ENCODE measurements at places on chromosomes 16 and 17. TPM values are rescaled to one million over a fixed set of nuclear protein-coding genes. Genes with fewer than 3 reads are reported as not detected.

- no peak for DNase-seq
- H3K27ac ChIP-seq, result no peak overlapping the region
- peaks cover 6% of the 10 kb centered on the region for H3K4me1 ChIP-seq
- H3K4me3 ChIP-seq, result peak overlapping the region; percentile 8
- H3K36me3 ChIP-seq, result no peaks in the 10 kb centered on the region
These were observed 31.5 kb upstream of the FBXW10B start for GRCh38 chr17:15650741-15651582.

GRCh38 chr17:72931163-72931562 is 161.3 kb downstream of the SLC39A11 start:
- no peak overlapping the region for H3K4me3 ChIP-seq
- H3K27ac ChIP-seq, result no peak overlapping the region
- no peaks in the 10 kb centered on the region for H3K4me1 ChIP-seq

- H3K27me3 ChIP-seq, result no peaks in the 10 kb centered on the region
- no peaks in the 10 kb centered on the region for H3K36me3 ChIP-seq
- H3K4me1 ChIP-seq, result peaks cover 13% of the 10 kb centered on the region
- DNase-seq, result no peak
- no peak overlapping the region for H3K4me3 ChIP-seq
These were observed 242.6 kb downstream of the XYLT1 start for GRCh38 chr16:17228048-17228707.

GRCh38 chr17:6303664-6304063 is 131.3 kb downstream of the AIPL1 start:
- H3K27me3 ChIP-seq, result no peaks in the 10 kb centered on the region
- no peaks in the 10 kb centered on the region for H3K36me3 ChIP-seq
- no peak overlapping the region for H3K4me3 ChIP-seq
- no peak overlapping the region for H3K27ac ChIP-seq

GRCh38 chr17:76173474-76173873 is 32.4 kb upstream of the FOXJ1 start:
- H3K4me3 ChIP-seq, result no peak overlapping the region
- H3K27me3 ChIP-seq, result no peaks in the 10 kb centered on the region
- DNase-seq, result no peak
- no peak overlapping the region for H3K27ac ChIP-seq
- H3K4me1 ChIP-seq, result no peaks in the 10 kb centered on the region

- no peaks in the 10 kb centered on the region for H3K27me3 ChIP-seq
- H3K27ac ChIP-seq, result no peak overlapping the region
- no peaks in the 10 kb centered on the region for H3K4me1 ChIP-seq
- peaks cover 70% of the 10 kb centered on the region for H3K36me3 ChIP-seq
These were observed 39.3 kb upstream of the CLEC18B start for GRCh38 chr16:74460542-74460941.

- H3K27me3 ChIP-seq, result no peaks in the 10 kb centered on the region
- no peaks in the 10 kb centered on the region for H3K4me1 ChIP-seq
- H3K4me3 ChIP-seq, result no peak overlapping the region
- H3K27ac ChIP-seq, result no peak overlapping the region
- H3K36me3 ChIP-seq, result no peaks in the 10 kb centered on the region
- DNase-seq, result no peak
These were observed 101.6 kb downstream of the CCT6B start for GRCh38 chr17:34859652-34860051.

DNA sequence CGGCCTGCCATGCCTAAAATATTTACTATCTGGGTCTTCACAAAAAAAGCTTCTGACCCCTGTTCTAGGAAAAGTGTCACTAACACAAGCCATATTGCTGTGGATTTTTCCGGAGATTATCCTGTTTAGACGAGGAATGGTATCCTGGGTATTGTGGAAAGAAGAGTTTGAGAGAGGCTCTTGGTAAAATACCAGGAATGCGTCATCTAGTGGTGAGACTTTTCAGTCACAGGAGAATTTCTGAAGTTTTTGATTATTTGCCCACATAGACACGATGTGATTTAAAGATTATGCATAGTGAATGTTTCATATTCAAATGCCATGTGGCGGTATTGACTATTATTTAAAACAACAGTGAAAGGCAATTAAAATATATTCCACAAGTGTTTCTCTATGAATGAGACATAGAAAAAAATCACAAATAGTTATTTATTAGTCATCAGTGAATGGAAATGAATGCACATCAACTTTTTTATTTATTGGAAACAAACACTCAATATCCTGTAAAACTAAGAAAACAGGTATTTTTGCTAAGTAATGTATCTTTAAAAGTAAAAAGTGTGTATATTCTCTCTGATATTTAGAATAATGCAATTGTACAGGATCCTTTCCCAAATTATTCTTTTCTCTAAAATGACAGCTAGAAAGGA is 7.8 kb downstream of the KRT28 start:
- H3K4me1 ChIP-seq, result no peaks in the 10 kb centered on the region
- no peak overlapping the region for H3K4me3 ChIP-seq
- DNase-seq, result no peak
- no peaks in the 10 kb centered on the region for H3K27me3 ChIP-seq
- no peak overlapping the region for H3K27ac ChIP-seq

DNA sequence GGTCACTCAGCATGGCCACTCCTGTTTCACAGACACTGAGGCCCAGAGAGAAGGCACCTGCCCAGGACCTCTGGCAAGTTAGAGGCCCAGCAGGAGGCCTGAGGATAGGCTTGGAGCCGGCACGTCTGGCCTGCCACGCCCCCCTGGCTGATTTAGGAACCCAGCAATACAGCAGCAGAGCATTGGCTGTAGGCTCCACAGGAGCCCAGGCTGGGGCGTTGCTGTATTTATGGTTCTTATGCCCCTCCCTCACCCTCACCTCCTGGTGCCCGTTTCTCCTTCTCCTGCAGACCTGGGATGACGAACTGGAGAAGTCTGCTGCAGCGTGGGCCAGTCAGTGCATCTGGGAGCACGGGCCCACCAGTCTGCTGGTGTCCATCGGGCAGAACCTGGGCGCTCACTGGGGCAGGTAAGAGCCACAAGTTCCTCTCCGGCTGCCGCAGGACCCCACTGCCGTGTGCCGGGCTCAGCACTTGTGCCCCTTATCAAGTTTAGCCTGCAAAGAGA is 25.8 kb downstream of the CRISPLD2 start:
- H3K27me3 ChIP-seq, result peaks cover 26% of the 10 kb centered on the region
- H3K4me1 ChIP-seq, result peaks cover 47% of the 10 kb centered on the region
- no peak overlapping the region for H3K27ac ChIP-seq
- no peaks in the 10 kb centered on the region for H3K36me3 ChIP-seq
- no peak overlapping the region for H3K4me3 ChIP-seq

DNA sequence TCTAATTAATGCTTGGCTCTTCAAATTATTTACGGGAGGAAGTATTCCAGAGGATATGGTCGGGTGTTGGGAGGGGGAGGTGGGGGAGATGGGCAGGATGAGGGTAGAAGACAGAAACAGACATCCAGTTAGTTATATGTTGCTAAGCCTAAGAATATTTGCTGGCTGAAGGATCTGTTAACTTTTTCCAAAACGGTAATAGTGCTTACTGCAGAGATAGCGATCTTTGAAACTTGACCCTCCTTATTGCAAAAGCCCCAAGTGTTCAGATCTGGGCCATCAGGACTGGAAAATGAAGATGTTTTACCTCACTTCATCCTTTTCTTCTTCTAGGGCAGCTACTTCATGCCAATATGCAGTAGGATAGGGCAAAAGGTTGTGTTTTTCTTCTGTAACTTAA is 27.0 kb upstream of the MMD start:
- no peak overlapping the region for H3K4me3 ChIP-seq
- H3K27ac ChIP-seq, result no peak overlapping the region
- no peak for DNase-seq
- H3K4me1 ChIP-seq, result peaks cover 5% of the 10 kb centered on the region
- H3K27me3 ChIP-seq, result no peaks in the 10 kb centered on the region
- H3K36me3 ChIP-seq, result no peaks in the 10 kb centered on the region

DNA sequence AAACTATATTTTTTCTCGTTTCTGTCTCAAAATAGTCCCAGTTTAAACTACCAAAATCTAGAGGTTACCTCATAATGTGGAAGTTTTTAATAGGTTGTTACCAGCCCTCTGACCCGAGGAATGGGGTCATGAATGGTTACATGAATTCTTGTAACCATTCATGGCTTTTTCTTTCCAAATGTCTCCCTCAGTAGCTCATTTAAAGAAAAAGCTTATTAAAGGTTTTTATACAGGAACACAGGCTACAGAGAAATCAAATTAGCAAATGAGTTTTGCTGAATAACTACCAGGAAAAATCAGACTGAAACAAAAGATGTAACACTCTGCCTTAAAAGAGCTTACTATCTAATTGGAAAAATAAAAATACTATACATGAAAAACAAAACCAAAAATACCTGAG is 63.4 kb downstream of the SMURF2 start:
- no peak overlapping the region for H3K4me3 ChIP-seq
- H3K36me3 ChIP-seq, result no peaks in the 10 kb centered on the region
- no peaks in the 10 kb centered on the region for H3K4me1 ChIP-seq
- no peak overlapping the region for H3K27ac ChIP-seq
- H3K27me3 ChIP-seq, result no peaks in the 10 kb centered on the region
- DNase-seq, result no peak

GRCh38 chr16:12503191-12503590 is 300.5 kb downstream of the CPPED1 start:
- H3K27ac ChIP-seq, result no peak overlapping the region
- no peak for DNase-seq
- no peaks in the 10 kb centered on the region for H3K27me3 ChIP-seq

GRCh38 chr16:10745841-10746240 is 2.2 kb downstream of the NUBP1 start:
- H3K36me3 ChIP-seq, result no peaks in the 10 kb centered on the region
- H3K4me3 ChIP-seq, result no peak overlapping the region
- no peaks in the 10 kb centered on the region for H3K27me3 ChIP-seq

DNA sequence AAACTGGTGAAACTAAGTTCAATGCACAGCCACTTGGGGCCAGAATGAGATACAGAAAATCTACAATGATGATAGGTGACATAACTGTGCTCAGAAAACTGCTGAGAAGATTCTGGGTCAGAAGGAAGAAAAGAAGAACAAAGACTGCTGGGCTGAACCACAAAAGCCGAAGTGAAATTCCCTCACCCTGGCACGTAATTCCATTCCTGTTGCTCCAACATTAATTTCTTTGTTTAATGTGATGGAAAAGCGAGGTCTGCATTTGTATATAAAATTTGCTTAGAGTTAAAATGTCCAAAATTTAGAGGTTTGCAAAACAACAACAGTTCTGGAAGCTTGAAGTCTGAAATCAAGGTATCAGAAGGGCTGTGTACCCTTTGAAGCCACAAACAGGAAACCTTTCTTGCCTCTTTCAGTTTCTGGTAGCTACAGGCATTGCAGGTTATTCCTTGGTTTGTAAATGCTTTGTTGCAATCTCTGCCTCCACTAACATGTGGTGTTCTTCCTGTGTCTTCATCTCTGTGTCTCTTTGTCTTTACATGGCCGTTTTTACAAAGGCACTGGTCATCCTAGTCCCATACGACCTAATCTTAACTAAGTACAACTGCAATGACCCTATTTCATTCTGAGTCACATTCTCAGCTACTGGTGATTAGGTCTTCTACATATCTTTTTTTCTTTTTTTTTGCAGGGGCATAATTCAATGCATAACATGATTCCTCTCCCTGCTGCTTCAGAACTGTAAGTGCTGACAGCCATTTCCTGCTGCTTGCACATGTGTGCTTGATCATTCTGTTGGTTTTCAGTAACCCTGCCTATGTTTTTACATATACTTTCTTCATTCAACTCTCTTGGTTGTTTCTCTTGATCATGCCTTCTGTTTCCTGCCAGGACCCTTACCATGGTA is 603.0 kb upstream of the CDH8 start:
- no peak overlapping the region for H3K27ac ChIP-seq
- no peaks in the 10 kb centered on the region for H3K4me1 ChIP-seq
- no peaks in the 10 kb centered on the region for H3K36me3 ChIP-seq
- H3K4me3 ChIP-seq, result no peak overlapping the region

GRCh38 chr17:77456271-77456950 is 315.6 kb downstream of the SEC14L1 start:
- no peaks in the 10 kb centered on the region for H3K27me3 ChIP-seq
- peaks cover 29% of the 10 kb centered on the region for H3K4me1 ChIP-seq
- H3K36me3 ChIP-seq, result no peaks in the 10 kb centered on the region
- H3K4me3 ChIP-seq, result no peak overlapping the region

DNA sequence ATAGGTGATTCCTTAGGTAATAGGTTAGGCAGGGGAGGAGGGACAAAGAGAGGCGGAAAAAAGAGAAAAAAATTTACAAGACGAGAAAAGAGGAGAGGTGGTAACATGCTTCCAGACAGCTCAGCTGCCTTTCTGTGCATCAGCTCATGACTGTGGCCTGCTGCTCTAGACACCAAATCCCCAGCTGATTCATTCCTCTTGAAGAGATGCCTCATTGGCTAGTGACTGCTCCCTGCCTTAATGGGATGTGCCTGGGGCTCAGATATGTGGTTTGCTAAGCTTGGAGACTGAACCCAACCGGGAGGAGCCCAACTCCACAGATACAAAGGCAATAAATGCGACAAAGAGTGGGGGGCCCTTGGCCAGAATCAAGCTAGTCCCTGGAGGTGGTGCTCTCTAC is 105.9 kb upstream of the FAM20A start:
- no peaks in the 10 kb centered on the region for H3K4me1 ChIP-seq
- H3K27me3 ChIP-seq, result no peaks in the 10 kb centered on the region
- no peak for DNase-seq
- H3K27ac ChIP-seq, result no peak overlapping the region
- no peaks in the 10 kb centered on the region for H3K36me3 ChIP-seq

DNA sequence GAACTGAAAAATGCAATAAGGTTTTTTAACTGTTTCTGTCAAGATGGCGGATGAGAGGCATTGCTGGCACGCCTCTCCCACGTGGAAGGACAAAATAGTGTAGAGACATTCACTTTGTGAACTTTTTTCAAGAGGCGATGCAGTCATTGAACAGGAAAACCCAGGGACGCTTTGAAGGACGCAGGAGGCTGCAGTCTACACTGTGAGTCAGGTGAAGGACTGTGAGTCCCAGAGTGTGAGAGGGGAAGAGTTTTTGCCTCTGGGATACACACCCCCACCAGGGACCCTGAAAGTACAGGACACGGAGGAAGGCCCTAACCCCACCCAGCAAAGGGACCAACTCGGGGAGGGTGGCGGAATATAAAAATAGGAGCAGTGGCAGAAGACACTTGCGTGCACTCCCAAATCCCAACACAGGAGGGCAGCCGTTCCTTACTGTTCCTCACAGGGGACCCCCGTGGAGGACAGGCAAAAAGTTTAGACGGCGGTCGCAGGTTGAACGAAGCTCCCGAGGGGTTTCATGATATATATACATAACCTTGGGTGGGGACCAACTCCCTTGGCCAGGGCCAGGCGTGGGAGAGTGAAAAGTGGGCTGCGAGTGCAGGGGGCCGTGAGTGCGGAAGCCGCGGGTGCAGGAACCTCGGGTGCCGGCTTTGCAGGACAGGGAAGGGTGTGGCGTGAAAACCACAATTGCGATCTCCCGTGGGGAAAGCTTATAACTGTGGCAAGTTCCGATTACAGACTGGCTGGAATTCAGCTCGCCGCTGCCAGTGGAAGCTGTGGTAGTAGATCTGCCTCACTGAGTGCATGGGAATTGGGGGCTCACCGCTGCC is 82.0 kb upstream of the ALOX12 start:
- H3K36me3 ChIP-seq, result no peaks in the 10 kb centered on the region
- H3K27me3 ChIP-seq, result no peaks in the 10 kb centered on the region

GRCh38 chr17:74768069-74768762 is 7.9 kb downstream of the NAT9 start:
- peaks cover 40% of the 10 kb centered on the region for H3K36me3 ChIP-seq
- no peaks in the 10 kb centered on the region for H3K27me3 ChIP-seq
- H3K4me1 ChIP-seq, result no peaks in the 10 kb centered on the region
- H3K27ac ChIP-seq, result no peak overlapping the region
- no peak overlapping the region for H3K4me3 ChIP-seq

The ZBTB4 gene
- 8.1 TPM for polyA plus RNA-seq

The LPO gene
- polyA plus RNA-seq, result 0.38 TPM

The GLP2R gene
- not detected for polyA plus RNA-seq

The KRT24 gene
- not detected for polyA plus RNA-seq

The ZNF764 gene
- polyA plus RNA-seq, result 8.3 TPM
